ENCODE measurements at places on chromosomes 5 and 9. TPM values are rescaled to one million over a fixed set of nuclear protein-coding genes. Genes with fewer than 3 reads are reported as not detected.

DNA sequence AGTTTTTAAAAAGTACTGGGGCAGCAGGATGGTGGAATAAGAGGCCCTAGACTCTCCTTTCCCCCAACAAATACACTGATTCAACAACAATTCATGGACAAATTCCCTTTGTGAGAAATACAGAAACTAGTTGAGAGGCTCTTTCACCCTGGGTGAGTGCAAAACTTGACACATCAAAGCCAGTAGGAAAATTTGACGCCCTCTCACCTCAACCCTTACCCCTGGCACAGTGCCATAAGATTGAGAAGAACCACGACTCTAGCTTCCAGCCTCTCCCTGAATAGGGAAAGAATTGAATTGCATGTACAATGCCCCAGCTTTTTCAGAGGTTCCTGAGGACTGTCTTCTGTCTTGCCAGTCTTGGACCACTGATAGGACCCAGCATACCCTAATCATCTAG lies 12.3 kb downstream of the KIF4B start:
- no peak for DNase-seq

DNA sequence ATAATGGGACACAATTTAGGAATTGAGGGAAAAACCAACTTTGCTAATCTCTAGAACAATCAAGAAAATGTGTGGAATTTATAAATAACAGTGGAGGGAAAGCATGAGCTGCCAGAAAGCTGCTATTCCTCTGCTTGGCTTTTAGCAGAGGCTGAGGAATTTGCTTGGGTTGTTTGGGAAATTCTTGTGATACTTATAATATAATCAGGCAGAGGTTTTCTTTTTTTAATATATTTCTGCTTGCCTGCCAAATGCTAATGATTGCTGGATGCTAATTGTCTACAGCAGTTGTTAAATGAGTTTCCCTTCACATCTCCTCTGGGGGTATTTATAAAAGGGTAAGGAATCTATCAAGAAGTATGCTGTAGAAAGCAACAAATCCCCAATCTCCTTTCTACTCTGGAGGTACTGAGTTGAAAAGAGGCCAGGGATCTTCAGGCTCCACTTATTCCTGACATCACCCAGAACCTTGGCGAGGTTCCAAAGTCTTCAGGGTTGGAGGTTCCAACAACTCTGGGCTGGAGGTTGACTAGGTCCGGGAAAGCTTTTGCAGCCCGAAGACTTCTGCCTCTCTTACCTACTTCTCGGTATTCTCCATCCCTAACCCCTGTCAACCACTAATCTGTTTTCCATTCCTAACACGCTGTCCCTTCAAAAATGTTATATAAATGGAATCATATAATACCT lies 60.4 kb upstream of the TMED7 start:
- DNase-seq, result no peak

C5orf58 gene
- not detected for total RNA-seq

- no peak for DNase-seq
Measured at GRCh38 chr9:113581865-113582697, 118.6 kb downstream of the RGS3 start.

ENTPD2 gene
- total RNA-seq, result 3.8 TPM

GRCh38 chr9:135478829-135479468 lies 633 bp upstream of the PPP1R26 start:
- DNase-seq, result peak; percentile 34

Data from Calu3 (cell line).